RPMI8226 (cell line): ENCODE measurements at places on chromosomes 2 and 18.

- no peak for DNase-seq
Measured at GRCh38 chr2:192414794-192415193, 220.1 kb upstream of the TMEFF2 start.

DNA sequence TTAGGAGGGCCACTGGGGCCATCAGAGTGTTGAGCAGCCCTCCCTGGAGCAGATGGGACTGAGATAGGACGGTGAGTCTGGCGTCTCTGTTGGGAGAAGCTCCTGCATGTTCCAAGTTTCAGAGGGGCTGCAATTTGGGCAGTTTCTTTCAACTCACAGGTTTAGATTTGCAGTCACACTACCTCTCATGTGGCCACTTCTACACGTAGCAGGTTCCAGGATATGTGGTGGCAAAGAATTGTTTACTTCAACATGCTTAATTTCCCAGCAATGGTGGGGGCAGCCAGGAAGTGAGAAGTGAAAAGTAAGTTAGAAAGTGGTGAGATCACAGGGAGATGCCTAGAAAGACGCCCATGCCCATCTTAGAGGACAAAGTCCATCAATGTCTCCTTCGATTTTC lies 9.3 kb downstream of the NCK2 start:
- no peak for DNase-seq

GRCh38 chr2:160022162-160022561 lies 40.3 kb downstream of the PLA2R1 start:
- no peak for DNase-seq

- peak; percentile 3 for DNase-seq
Measured at GRCh38 chr2:145190031-145190703, 670.2 kb upstream of the ZEB2 start.

- no peak for DNase-seq
Measured at GRCh38 chr2:122669627-122670026, 914.2 kb downstream of the TSN start.

- DNase-seq = peak; percentile 20
Measured at GRCh38 chr2:20868377-20868776, 45.5 kb upstream of the LDAH start.

DNA sequence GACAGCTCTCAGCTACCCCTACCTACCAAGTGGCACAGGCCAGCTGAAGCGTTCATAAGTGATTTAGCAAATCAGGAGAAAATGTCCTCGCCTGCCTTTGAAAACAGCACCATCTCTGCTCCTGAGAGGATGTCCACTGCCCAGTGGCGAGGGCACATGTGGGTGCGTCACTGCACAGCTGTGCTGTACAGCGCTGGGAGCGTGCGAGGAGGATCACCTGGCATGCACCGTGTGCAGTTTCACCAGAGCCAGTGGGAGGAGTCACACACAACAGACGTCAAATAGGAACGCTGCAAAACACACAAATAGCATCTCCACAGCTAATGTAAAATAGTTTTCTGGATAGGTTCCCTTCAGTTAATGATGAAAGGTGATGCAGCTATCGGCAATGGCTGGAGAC lies 154.1 kb downstream of the HDAC4 start:
- DNase-seq = no peak

DNA sequence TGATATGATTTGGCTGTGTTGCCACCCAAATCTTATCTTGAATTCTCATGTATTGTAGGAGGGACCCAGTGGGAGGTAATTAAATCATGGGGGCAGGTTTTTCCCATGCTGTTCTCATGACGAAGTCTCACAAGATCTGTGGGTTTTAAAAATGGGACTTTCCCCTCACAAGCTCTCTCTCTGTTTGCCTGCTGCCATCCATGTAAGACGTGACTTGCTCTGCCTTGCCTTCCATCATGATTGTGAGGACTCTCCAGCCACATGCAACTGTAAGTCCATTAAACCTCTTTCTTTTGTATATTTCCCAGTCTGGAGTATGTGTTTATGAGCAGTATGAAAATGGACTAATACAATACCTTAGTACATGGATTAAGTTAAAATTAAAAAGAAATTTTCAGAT lies 1094.7 kb upstream of the SLC39A10 start:
- no peak for DNase-seq

DNA sequence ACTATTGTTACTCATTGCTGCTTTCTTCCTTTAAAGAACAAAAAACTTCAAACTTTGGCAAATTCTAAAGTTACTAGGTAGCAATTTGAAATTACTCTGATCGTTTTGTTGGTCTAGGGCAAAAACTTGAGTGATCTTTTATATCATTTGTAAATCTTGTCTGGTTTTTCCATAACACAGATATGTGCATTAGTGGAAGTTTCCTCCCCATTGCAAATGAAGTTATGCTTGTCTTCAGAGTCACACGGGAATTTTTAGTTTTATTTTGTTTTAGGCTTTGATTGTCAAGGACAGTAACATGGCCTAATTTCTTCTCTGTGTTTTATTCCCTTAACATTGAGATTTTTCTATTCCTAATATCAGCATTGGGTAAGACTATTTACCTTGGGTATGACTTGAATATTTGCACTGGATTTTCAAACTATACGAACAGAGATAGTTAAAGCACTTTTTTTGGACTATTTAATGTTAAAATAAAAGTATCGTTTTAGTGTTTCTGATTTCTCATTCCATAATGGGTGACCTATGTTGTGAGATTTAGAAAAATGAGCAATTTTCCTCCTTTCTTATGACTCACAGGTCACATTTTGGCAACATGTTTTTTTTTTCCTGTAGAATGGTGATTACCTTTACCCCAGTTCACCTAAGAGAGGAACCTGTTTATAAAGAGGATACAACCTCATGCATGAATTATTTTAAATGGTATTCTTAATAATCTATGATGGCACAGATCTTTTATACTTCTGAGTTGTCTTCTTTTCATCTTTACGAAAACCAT lies 65.0 kb downstream of the BABAM2 start:
- no peak for DNase-seq

DNA sequence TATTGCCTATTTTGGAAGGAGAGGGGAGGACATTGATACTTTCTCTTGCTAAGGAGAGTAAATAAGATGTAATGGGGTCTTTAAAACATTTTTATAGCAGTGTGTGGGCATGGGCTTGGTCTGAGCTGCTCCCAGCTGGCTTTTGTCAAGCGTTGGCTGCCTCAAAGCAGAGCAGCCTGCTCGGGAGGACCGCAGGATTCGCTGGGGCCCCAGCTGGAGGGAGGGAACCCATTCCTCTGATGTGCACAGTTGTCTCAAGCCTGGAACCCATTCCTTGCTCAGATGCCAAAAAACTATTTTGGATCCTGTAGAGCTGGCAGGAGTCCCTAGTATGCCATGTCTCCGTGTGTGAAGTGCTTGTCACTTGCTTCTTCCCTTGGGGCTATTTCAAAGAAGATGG lies 59.4 kb upstream of the RMDN2 start:
- DNase-seq = no peak

DNA sequence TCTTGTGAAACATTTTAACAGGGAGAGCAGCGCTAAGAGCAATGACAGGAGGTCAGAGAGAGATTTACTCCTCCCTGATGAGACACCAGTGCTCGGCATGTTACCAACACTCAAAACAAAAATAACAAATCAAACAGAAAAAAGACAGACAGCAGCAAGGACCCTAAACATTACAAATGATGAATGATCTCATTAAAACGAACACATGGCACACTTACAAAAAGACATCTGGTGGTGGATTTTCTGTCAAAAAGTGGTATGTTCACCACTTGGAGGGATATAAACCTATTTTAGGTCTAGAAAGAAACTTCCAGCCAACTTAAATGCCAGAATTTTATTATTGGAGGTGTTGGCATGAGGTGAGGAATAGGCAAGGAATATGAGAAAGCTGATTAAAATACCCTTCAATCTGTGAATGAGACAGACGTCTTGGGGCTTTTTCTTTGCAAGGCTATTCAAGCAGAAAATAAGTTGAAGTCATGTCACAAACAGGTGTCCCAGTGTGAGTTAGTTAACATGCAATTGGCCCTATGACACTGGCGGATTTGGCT lies 112.8 kb downstream of the PRELID3A start:
- DNase-seq = no peak

GRCh38 chr2:142965443-142965842 lies 88.0 kb downstream of the KYNU start:
- DNase-seq = no peak

GRCh38 chr2:231364961-231365810 lies 30.3 kb upstream of the B3GNT7 start:
- DNase-seq = no peak

DNA sequence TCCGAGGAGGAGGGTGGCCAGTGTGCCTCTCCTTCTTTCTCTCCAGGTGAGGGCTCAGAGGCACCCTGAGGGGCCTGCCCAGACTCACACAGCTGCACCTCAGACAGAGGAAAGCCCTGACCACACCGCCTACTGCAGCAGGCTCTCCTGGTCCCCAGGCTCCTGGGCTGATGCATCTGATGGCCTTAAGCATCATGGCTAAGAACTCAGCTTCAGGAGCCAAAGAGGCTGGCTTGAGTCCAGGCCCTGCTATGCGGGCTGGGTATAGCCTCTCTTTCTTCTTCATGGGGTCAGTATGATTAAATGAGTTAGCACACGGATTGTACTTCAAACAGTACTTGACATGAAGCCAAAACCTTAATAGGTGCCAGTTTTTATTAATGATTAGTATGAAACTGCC lies 89.6 kb downstream of the TGFA start:
- DNase-seq = no peak

- DNase-seq = no peak
Measured at GRCh38 chr2:218128781-218129457, 3.1 kb downstream of the CXCR2 start.

DNA sequence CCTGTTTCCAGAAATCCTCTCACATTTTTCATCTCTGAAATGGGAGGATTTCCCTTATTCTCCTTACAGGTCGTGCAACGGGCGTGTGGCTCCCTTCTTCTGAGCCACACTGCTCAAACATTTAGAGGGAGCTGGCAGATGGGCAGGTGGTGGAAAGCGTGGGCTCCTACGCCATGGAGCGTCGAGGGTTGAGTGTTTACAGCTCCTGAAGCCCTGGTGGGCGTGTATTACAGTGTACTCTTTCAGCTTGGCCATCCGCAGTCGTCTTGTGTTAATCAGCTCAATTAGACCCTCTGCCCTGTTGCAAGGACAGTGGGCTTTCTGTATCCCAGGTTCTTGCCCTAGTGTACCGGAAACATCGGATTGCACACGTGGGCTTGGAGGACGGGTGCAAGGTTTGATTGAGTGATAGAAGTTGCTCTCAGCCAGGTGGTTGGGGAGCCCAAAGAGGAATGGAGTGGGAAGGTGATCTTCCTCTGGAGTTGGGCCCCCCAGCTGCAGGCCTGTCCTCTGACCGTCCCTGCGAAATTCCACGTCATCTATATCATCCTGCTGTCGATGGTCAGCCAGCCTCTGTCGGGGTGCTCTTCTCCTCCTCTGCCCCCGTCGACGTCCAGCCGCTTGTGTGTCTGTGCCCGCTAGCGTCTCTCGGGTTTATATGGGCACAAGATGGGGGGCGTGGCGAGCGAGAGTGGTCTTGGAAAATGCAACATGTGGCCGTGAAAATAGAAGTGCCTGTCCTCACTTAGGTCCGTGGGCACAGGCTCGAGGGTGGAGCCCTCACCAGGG lies 120.3 kb upstream of the DSEL start:
- DNase-seq = no peak

GRCh38 chr2:119011162-119011909 lies 69.3 kb downstream of the MARCO start:
- DNase-seq = peak; percentile 40

GRCh38 chr2:44975571-44976450 lies 33.4 kb downstream of the SIX2 start:
- DNase-seq = no peak

GRCh38 chr2:196873511-196873910 lies 53.0 kb downstream of the PGAP1 start:
- DNase-seq = no peak

GRCh38 chr2:121059651-121060649 lies 225.1 kb downstream of the TFCP2L1 start:
- DNase-seq = no peak

DNA sequence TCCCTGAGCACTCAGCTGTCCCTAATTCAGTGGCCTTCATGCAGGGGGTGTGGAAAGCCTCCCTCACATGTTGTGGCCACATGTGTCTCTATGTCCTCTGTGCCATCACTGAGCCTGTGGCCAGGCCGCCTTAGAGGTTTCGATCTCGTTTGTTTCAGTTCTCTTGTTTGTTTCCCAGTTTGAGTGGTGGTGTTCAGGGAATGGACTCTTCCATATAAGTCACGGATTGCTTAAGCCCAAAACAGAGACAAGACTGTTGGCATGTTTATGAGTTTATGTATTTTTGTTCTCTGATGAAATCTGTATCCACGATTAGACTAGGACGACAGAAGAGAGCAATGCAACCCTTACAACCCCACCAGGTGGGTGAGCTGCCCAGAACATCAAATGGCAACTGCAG lies 134.5 kb downstream of the CCBE1 start:
- no peak for DNase-seq

- no peak for DNase-seq
Measured at GRCh38 chr2:114461116-114461515, 18.7 kb downstream of the DPP10 start.

- DNase-seq = no peak
Measured at GRCh38 chr2:42386682-42387081, 25.7 kb upstream of the COX7A2L start.

DNA sequence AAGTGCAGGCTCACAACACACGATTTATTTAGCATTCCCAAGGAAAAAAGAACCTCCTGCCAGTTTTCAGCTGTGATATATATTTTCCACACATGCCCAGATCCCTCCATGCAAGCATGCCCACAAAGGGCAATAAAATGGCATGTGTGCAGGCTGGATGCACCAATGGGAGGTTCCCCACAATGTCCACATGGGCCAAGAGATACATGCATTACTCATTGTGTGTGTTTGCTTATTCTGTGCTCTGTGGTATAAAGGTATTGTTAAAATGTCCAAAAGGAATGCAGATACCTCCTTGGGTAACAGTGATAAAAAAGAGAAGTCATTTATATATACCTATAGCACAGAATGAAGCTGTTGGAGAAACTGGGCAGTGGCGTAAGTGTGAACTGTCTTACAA lies 207.4 kb downstream of the FHOD3 start:
- no peak for DNase-seq

DNA sequence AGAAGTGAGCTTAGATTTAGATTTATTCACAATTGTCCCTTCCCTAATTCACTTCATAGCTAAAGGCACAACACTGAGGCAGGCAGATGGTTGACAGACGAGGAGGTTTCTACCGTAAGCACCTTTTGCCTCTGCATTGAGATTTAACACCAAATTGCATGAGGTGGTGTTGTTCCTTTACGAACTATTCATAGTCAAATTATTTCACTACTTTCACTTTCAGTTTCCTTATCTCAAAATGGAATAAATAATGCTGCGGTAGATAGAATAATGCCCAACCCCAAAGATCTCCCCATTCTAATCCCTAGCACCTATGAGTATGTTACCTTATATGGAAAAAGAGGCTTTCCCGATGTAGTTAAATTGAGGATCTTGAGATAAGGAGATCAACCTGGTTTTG lies 58.9 kb upstream of the LINC00305 start:
- DNase-seq = peak; percentile 10

DNA sequence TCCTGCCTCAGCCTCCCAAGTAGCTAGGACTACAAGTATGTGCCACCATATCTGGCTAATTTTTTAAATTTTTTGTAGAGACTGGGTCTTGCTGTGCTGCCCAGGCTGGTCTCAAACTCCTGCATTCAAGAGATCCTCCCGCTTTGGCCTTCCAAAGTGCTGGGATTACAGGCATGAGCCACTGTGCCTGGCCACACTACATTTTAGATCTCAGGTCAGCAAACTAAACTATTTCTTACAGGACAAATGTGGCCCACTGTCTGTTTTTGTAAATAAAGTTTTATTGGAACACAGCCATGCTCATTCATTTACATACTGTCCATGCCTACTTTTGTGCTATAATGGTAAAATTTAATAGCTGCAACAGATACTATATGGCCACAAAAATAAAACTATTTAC lies 17.8 kb downstream of the INO80D start:
- no peak for DNase-seq
